ENCODE measurements at places on chromosomes 16 and 17.

DNA sequence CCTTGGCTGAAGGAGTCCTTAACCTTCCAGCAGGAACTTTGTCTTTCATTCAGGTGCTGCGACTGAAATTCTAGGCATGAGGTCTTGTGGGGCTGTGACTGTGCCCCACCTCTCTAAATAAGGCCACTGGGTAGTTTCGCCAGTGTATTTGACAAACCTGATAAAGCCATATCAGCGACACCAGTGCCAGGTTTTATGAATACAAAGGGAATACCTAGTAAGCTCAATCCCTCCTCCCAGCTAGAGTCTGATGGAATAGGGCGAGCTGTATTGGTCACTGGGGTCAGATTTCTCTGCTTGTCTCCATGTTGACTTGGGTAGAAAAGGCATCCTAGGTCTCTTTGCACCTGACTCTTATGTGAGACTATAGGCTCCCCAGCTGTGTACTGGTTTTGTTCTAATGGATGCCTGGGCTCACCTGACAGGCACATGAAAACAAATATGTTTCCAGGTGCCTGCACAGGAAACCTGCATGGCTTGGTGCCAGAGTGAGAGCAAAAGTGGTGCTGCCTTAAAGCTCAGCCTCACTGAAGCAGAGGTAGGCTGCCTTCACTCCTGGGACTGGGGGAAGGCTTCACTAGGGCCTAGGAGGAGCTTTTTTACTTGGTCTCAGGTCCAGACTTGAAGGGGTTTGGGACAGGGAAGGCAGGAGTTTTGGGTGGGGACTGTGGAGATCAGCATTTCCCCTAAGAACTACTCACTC, 8.3 kb downstream of the SLC7A6 start:
- no peak for DNase-seq

GRCh38 chr16:58022601-58023371, 2.8 kb upstream of the MMP15 start:
- DNase-seq = no peak

GRCh38 chr16:21192991-21193390, 18.4 kb downstream of the ZP2 start:
- DNase-seq = no peak

- DNase-seq = no peak
These were observed 27.9 kb downstream of the CACNA1H start for GRCh38 chr16:1180549-1181403.

DNA sequence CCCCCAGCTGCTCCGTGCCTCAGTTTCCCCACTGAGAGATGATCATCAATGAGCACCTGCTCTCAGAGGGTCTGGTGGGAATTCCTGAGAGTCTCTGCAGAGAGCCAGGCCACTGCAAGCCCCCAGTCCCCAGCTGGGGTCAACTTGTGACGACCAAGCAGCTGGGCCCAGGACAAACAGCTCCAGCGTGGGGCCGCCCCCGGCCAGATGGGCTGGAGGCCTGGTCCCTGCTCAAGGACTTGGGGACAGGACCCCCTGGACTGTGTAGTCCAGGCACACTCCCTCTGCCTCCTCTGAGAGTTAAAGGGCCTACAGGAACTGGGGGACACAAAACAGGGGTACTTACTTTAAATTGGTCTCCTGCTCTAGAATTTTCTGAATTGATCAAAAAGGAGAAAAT, 16.6 kb upstream of the AATK start:
- DNase-seq = no peak

DNA sequence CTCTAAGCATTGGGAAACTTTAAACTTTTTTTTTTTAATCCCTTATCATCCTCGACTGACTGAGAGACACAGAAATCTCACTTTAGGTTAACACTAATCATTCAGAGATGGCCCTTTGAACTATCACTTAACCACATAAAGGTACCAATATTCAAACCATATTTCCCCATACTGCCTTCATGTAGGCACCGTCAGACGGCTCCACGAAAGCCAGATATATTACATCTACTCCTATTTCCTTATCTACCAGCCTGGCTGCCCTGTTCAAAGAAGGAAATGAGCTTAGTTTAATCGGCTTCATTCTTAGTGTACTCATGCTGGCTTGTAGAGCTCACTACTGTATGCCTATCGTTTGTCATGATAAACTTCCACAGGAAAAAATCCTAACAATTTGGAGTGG, 270.9 kb downstream of the CEP112 start:
- DNase-seq = no peak

DNA sequence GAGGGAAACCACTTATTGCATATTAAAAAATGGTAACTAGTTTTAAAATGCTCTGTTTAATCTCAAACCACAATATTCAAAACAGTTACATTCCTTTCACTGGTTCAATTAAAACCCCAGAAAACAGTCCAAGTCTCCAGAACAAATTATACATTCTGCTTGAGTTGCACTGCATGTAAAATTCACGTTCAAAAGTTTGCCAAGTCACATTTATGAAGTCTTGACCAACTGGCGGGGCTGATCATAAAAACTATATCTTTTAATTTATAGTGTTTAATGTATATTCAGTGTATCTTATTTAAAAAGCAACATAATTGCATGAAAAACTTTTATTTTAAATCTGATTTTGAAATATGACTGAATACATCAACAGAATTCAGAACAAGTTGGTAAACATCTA, 25.0 kb downstream of the CPPED1 start:
- DNase-seq = no peak

- DNase-seq = peak; percentile 64
These were observed 9.8 kb upstream of the TNRC6C start for GRCh38 chr17:77948690-77949114.

DNA sequence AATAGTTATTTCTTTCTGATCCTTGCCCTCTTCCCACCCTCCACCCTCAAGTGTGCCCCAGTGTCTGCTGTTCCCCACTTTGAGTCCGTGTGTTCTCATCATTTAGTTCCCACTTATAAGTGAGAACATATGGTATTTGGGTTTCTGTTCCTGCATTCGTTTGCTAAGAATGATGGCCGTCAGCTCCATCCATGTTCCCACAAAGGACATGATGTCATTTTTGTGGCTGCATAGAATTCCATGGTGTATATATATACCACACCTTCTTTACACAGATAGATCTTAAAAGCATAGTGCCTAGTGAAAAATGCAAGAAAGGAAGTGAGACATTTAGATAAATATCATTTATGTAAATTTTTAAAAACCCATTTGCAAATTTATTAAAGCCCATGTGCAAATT, 33.1 kb downstream of the HS3ST2 start:
- no peak for DNase-seq

DNA sequence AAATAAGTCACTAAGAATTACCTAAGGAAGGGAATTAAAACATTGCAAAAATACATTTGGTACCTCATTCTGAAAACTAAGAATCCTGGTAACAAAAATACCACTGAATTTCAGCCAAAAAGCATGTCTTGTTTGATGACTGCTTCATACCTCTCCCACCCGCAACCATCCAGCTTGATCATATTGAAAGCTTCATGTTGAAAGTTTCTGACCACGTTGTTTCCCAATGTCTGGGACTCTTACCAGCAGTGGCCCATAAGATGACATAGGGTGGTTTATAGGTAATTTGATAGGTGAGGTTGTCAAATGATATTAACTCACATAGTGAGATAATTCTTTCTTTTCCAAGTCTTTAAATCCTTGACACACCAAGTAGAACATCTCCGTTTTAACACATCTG, 139.3 kb downstream of the CDH11 start:
- no peak for DNase-seq

GRCh38 chr16:29007730-29008593, 23.1 kb downstream of the LAT start:
- no peak for DNase-seq

- no peak for DNase-seq
These were observed 344 bp downstream of the CNTNAP4 start for GRCh38 chr16:76277460-76278030.

DNA sequence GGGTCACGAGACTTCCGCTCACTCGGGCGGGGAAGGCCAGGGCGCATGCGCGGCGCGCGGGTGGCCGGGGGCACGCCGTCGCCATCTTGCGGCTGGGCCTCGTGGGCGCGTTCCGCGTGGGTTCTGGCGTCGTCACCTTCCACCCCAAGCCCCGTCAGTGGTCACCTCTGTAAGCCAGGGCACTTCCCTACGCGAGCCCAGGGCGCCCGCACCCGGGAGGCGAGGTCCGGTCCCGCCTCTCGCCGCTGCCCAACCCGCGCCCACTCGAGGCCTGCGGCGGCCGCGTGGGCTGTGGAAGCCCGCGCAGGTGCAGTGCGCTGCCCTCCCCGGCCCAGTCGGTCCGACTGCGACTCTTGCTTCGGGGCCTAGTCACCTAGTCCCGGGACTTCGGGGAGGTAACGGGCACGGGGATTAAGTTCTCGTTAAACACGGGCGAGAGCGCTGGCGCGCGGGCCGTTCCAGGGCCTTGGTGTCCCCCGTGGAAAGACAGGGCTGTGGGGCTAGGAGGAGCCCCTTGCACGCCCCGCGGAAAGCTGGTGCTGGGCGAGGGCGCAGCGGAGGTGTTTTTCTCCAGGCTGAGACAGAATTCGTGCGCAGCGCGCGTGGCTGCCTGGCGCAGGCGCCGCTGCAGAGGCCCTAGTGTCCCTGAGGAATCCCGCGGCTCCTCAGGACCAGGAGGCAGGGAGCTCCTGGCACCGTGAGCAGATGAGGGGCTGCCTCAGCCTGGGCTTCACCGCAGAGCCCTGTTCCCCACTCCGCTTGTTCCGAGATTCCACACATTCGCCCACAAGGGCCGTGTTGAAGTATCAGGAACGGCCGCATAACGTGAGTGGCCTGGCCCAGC, 472 bp upstream of the ARHGDIA start:
- DNase-seq = peak; percentile 74

- DNase-seq = no peak
These were observed 1.7 kb upstream of the CDH11 start for GRCh38 chr16:65123396-65124211.

GRCh38 chr17:44396946-44397345, 7.5 kb upstream of the ITGA2B start:
- DNase-seq = no peak

DNA sequence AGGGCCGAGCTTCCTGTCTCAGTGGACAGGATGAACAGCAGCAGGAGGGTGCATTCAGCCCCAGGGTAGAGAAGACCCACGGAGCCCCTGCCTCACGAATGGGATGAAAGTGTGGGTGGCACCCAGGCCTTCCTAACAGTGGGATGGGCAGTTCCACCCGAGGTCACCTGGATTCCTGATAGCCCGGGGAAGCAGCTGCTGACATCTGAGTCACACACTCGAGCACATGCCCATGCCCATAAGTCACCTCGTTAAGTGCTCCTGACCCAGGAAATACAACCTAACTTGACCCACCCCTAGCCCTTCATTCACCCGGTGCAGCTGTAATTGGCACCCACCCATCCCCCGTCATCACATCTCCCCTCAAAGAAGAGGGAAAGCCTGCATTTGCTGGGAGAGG, 85.3 kb upstream of the FOXF1 start:
- DNase-seq = no peak

DNA sequence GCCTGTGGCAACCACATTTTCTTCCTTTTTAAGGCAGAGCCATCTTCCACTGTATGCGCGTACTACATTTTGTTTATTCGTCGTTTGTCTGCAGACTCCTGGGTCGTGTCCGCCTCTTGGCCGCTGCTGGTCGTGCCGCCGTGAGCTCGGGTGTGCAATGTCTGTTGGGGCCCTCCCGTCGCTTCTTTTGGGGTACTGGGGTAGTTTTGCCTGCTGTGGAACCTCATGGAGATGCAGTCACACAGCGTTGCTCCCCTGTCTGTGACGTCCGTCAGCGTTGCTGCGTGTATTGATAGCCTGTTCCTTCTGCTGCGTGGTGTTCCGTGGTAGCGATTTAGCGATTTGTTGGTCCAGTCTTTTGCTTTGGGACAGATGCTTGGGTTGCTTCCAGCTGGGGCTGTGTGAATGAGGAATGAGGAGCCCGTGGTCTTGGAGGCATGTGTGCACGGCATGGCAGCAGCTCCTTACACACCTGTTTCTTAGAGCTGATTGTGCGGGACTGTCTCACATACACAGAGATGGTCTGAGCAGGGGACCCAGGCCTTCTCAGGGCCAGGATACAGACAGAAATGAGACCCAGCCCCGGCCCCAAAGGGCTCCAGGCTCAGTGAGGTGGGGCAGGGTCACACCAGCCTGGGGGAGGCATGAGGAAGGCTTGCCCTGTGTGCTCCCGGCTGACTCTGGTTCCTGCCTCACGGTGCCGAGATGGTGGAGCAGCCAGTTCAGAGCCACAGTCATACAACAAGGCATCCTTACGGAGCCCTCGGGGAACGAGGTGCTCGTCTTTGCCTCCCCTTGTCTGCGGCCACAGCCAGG, 78.4 kb upstream of the GSE1 start:
- DNase-seq = no peak

GRCh38 chr17:11292491-11292890, 51.5 kb downstream of the SHISA6 start:
- no peak for DNase-seq

DNA sequence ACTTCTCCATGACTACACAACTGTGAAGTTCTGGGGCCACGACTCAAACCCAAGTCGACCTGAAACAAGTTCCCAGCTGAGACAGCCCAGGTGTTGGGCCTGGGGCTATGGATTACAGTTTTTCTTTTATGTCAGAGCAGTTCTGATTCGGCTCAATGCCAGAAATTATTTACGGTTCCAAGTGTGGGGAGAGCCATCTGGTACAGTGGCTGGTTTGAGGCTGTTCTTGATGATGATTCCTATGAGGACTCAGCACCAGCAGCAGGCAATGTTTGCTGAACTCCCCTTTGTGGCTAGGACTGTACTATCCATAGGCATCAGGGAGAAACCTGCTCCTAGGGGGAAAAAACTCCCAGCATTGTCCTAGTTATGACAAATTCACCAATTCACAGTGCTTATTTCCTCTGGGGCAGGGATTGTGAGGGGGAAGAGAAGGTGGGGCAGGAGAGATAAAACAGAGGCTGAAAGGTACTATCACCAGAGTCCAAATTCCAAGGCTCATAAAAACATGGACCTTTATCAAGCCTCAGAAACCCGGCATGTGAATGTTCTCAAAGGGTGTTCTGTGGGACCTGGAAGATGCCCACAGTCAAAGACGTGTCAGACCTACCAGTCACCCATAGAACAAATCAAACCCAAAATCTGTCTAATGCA, 18.2 kb upstream of the CMTM4 start:
- no peak for DNase-seq

DNA sequence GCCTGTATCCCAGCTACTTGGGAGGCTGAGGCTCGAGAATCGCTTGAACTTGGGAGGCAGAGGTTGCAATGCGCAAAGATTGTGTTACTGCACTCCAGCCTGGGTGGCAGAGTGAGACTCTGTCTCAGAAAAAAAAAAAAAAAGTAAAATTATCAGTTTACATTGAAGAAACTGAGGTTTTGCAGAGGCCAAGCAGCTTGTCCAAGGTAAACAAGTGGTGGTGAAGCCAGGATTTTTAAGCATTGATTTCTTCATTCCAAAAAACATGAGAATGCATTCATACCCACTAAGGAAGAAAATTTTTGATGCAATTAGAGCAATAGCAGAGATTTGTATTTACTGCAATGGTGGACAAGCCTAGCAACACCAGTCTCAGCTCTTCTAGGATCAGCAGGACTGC, 52.7 kb downstream of the CENPV start:
- DNase-seq = no peak
